ENCODE measurements at places on chromosomes 2 and 18. TPM values are rescaled to one million over a fixed set of nuclear protein-coding genes. Genes with fewer than 3 reads are reported as not detected.

Gene RAB17
- not detected for total RNA-seq

DNA sequence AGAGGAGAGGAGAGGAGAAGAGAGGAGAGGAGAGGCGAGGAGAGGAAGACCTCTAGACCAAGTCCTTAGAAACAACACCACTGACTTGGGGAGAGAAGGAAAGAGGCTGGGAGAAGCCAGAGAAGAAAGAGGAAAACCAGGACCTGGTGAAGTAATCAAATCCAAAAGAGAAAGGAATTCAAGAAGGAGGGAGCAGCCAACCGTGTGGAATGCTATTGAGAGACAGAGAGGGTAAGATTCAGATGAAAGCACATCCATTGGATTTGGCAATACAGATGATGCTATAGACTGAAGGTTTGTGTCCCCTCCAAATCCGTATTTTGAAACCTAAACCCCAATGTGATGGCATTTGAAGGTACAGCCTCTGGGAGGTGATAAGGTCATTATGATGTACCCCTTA is 50.7 kb downstream of the GALNT14 start:
- DNase-seq: no peak

DNA sequence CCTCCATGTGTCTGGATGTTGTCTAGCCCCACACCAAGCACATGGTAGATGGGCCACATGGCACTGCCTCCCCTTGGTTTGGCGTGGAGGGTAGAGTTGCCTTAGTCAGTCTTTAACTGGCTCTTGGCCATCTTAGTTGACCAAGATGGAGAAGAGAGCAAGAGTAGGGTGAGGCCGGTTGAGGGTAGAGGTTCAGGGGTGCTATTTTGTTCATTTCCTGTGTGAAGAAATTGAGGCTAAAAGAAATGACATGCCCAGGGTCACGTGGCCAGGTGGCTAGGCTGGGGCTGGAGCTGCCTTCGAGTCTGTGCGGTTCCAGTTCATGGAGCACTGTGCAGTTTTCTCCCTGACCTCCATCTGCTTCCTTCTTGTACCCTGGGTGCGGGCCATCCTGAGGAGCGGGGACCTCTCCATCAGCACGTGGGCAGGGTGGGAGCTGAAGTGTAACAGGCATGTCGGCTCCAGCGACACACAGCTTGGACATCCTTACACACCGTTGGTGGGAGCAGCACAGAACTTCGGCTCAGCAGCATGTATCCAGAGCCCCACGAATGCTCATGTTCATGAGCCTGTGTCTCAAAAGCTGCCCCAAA is 213.2 kb downstream of the GBX2 start:
- DNase-seq: no peak

Gene MC5R
- total RNA-seq: not detected

DNA sequence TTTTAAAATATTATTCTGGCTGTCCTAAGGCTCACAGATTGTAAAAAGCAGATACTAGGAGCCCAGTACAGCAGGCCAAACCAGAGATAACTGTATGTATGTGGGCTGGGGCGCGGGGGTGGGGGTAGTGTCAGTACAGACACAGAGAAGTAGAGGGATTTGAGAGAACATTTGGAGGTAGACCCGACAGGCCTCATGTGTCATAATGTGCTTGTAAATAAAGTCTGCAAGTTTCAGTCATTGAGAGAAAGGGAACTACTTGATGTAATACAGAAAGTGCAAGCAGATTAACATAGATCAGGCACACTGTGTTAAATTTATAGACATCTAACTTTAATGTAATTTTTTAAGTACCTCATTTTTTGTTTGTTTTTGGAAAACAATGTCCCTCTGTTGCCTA is 7.4 kb upstream of the POLI start:
- DNase-seq: no peak
